T-helper 1 cell treated with Interleukin-12 subunit alpha and Interleukin-12 subunit beta and Interleukin-4 antibody, amounts not matched to agents 30 ng/mL and 1 ng/mL, for 36 hours (primary cell): ENCODE measurements at places on chromosomes 2 and 18. TPM values are rescaled to one million over a fixed set of nuclear protein-coding genes. Genes with fewer than 3 reads are reported as not detected.

The VWA3B gene
- not detected in 2 replicates for total RNA-seq

The HOXD3 gene
- total RNA-seq: not detected in 2 replicates

The GNLY gene
- total RNA-seq: 330 and 349 TPM in 2 replicates

The FRZB gene
- not detected in 2 replicates for total RNA-seq

The STAT4 gene
- 89.9 and 95.0 TPM in 2 replicates for total RNA-seq

The EMILIN2 gene
- total RNA-seq: 23.5 and 25.3 TPM in 2 replicates

The RGPD3 gene
- 0.32 and 0.37 TPM in 2 replicates for total RNA-seq

The SLC23A3 gene
- total RNA-seq: 1.8 and 2.5 TPM in 2 replicates

The C1QL2 gene
- not detected in 2 replicates for total RNA-seq

The ARHGAP25 gene
- total RNA-seq: 153 and 156 TPM in 2 replicates

The NBAS gene
- 34.8 and 38.7 TPM in 2 replicates for total RNA-seq

The CHRNG gene
- not detected in 2 replicates for total RNA-seq

The IGFBP2 gene
- total RNA-seq: 10.1 and 11.3 TPM in 2 replicates

The GDF7 gene
- total RNA-seq: not detected in 2 replicates

The LBH gene
- total RNA-seq: 134 and 135 TPM in 2 replicates

The SPHKAP gene
- total RNA-seq: not detected in 2 replicates

The ZEB2 gene
- total RNA-seq: 9.2 and 9.6 TPM in 2 replicates

The APCDD1 gene
- total RNA-seq: not detected in 2 replicates

The C2orf49 gene
- total RNA-seq: 18.5 and 20.1 TPM in 2 replicates

The PSMA8 gene
- total RNA-seq: 0.25 and 0.27 TPM in 2 replicates

The NBEAL1 gene
- 12.7 and 16.7 TPM in 2 replicates for total RNA-seq

The NTSR2 gene
- total RNA-seq: not detected in 2 replicates

The RGPD4 gene
- 0.05 TPM in 1 of 2 replicates, not detected in the other for total RNA-seq

The ALPP gene
- total RNA-seq: not detected in 2 replicates

The SNRPD1 gene
- 76.9 and 84.4 TPM in 2 replicates for total RNA-seq

The LRRTM1 gene
- total RNA-seq: not detected in 2 replicates

The C18orf54 gene
- total RNA-seq: 10.5 and 11.7 TPM in 2 replicates

The ZNG1B gene
- total RNA-seq: 35.0 and 36.2 TPM in 2 replicates

The SLC5A7 gene
- not detected in 2 replicates for total RNA-seq

The LRRTM4 gene
- total RNA-seq: not detected in 2 replicates

The STEAP3 gene
- 0.05 and 0.15 TPM in 2 replicates for total RNA-seq

The SERPINB13 gene
- total RNA-seq: not detected in 2 replicates

The LHCGR gene
- total RNA-seq: not detected in 2 replicates

The ABCG5 gene
- not detected in 2 replicates for total RNA-seq

The KCNJ13 gene
- total RNA-seq: 0.12 TPM in 1 of 2 replicates, not detected in the other

The SLC16A14 gene
- total RNA-seq: 0.22 and 0.25 TPM in 2 replicates

The INPP1 gene
- total RNA-seq: 9.4 and 9.9 TPM in 2 replicates

The CPLX4 gene
- total RNA-seq: not detected in 2 replicates

The COLEC12 gene
- total RNA-seq: not detected in 2 replicates

The CHRNA1 gene
- not detected in 2 replicates for total RNA-seq

The PHLPP1 gene
- 7.5 and 8.1 TPM in 2 replicates for total RNA-seq

The EPC2 gene
- 44.0 and 46.1 TPM in 2 replicates for total RNA-seq

The ANKRD62 gene
- total RNA-seq: not detected in 2 replicates

The RESP18 gene
- not detected in 2 replicates for total RNA-seq

The ALPG gene
- not detected in 2 replicates for total RNA-seq

The TAF4B gene
- total RNA-seq: 9.4 TPM in 2 replicates

The DHRS9 gene
- 0.12 TPM in 1 of 2 replicates, not detected in the other for total RNA-seq

The GALNT3 gene
- 15.4 and 17.5 TPM in 2 replicates for total RNA-seq

The MFSD6 gene
- total RNA-seq: 50.4 and 53.9 TPM in 2 replicates

The GPR155 gene
- total RNA-seq: 18.0 and 19.2 TPM in 2 replicates

The FTCDNL1 gene
- total RNA-seq: 0.71 and 1.0 TPM in 2 replicates

The MOGAT1 gene
- not detected in 2 replicates for total RNA-seq

The NRP2 gene
- total RNA-seq: 11.1 and 11.4 TPM in 2 replicates
